ENCODE measurements at places on chromosomes 6 and 20.

DNA sequence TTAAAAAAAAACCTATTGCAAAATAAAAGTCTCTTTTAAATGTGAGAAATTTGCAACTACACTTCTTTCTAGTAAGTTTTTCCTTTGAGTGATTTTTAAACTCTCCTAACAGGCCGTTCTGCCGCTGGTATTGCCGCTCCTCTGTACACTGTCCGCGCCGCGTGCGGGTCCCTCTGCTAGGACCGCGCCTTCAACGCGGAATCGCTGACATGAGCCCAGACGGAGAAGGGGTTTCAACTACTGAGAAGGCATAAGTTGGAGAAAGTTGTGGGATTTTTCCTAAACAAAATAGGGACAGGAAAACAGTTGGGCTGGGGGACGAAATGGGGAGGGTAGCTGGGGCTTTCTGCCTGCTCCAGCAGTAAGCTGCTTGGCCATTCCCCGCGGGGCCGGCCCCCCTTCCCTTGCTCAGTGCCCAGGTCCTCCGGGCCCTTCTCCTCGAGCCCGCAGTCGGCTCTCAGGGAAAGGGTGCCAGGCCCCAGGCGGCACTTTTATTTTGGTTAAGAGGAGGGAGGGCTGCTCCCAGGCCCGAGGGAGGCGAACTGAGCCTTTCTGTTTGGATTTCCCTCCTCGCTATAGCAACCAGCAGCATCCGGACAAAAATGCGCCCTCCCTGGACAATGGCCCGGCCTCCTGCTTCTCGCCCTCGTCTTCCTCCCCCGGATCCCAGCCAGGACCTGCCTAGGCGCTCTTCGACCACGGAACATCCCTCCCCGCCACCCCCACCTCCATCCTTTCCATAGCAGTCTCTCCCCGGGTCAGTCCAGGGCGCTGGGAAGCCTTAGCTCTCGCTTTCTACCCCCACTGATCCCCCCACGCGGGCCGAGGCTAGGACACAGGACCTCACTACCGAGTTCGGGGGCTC is 6.8 kb upstream of the POU3F2 start:
- DNase-seq, result peak; percentile 84

DNA sequence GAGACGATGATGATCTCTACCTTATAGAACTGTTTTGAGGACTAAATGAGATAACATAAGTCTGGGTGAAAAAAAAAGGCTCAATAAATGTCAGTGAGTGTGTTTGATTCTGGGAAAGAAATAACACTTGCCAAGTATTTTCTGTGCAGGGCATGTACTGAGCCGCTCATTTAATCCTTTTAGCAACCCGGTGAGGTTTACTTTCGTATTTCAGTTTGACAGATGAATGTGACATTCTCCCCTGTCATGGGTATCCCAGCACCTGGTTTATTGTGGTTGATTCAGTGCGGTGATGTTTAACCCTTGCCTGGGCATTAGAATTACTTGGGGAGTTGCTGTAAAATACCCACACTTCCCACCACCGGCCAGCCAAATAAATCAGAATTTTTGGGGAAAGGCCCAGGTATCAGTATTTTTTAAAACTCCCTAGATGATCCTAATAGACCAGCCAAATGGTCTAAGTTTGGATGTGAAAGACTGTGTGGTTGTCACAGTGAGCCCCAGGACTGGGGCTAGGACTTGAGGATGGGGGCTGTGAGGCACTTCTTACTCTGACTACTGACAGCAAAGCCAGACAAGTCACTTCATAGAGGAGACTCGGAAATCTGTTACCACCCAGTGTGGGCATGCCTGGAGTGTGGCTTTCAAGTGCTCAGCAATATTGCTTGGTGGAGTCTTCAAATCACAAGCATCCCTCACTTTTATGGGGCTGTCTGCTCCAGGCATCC is 100.2 kb upstream of the KCNG1 start:
- DNase-seq, result no peak

GRCh38 chr6:13422681-13423221 is 64.6 kb downstream of the GFOD1 start:
- no peak for DNase-seq

- DNase-seq, result no peak
These were observed at the start of gene TAAR9 for GRCh38 chr6:132537977-132538376. Gene TAAR9 (plus strand): TSS chr6:132538277. CDS start chr6:132538290, 13 bp downstream.

DNA sequence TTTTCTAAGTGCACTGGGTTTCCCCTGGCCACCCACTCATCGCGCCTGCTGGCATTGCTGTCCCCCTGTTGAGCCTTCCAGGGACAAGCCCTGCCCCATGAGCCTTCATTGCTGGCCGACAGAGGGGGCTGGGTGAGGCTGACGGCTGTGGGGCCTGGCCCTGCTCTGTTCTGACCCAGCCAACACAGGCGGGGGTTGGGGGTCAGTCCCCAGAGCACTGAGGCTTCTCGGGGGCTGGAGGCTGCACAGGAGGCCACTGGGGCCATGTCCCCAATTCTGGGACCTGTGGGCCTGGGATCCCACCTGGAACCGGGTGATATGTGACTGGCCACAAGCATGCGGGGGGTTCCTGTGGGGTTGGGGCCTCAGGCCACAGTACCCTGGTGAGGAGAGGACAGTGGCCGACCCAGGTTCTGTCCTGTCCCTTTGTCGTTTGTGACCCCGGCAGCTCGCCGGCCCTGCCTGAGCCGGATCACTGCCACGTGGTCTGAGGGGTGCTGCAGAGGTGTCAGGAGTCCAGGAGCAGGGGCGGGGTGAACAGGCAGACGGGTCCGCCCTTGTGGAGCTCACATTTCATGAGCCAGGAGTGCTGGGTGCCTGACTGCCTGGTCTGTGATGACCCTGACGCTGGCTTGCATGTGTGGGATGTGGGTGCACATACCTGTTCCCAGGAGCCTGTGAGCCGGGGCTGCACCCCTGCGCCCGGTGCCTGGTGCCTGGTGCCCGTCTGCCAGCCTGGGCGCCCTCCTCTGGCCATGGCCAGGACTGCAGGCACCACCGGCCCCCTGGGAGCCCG is 2.1 kb upstream of the COL20A1 start:
- DNase-seq, result no peak

DNA sequence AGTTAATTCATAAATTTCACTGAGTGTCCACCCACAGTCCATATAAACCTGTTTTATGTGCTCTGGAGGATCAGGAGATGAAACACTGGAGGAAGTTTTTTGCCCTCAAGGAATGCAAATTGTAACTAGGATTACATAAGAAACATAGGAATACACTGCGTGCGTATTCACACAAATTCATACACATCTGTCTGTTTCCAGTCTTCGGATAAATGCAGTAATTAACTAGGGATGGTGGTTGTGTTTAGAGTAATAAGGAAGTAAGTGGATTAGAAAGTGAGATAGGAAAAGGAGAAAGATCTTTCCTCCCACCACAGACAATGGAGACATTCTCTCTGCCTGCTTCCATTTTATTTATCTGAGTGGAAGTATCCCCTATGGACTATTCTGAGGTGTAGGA is 35.7 kb upstream of the POPDC3 start:
- DNase-seq, result no peak

DNA sequence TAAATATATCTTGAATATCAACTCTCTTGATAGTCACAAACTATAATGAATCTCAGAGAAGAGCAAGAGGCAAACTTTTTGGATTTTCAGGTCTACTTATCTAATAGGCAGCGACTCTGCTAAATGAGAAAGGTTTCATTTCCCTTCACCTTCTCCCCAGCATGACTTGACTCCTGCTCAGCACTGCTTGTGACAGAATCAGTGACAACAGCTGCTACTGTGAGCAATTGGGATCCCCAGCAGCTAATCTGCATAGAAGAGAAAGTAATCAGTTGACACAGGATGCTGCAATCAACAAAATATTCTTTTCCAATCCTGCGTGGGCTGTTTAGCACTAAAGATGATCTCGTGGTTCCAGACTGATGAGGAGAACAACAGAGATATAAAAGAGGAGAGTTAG is 205.5 kb downstream of the MMUT start:
- DNase-seq, result no peak

- peak; percentile 64 for DNase-seq
These were observed 70.9 kb downstream of the HFE start for GRCh38 chr6:26158076-26158580.

- DNase-seq, result no peak
These were observed 26.0 kb upstream of the CRIP3 start for GRCh38 chr6:43334466-43335095.

GRCh38 chr20:10925767-10926166 is 252.0 kb upstream of the JAG1 start:
- DNase-seq, result no peak

DNA sequence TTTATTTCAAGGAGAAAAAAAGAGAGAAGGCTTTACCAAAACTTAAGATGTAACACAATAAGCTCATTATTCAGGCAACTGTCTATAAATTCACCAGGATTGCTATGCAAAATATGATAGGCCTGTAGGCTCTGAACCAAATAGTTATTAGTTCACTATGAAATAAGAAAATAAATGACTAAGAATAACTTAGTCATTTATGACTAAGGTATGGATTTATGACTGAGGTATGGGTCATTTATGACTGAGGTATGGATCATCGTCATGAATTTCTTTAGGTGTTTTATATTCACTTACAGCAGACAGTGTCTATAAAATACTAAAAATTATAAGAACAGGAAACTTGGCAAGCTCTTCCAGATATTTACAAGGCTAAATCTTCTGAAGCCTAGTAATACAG is 52.1 kb upstream of the SNX9 start:
- no peak for DNase-seq

DNA sequence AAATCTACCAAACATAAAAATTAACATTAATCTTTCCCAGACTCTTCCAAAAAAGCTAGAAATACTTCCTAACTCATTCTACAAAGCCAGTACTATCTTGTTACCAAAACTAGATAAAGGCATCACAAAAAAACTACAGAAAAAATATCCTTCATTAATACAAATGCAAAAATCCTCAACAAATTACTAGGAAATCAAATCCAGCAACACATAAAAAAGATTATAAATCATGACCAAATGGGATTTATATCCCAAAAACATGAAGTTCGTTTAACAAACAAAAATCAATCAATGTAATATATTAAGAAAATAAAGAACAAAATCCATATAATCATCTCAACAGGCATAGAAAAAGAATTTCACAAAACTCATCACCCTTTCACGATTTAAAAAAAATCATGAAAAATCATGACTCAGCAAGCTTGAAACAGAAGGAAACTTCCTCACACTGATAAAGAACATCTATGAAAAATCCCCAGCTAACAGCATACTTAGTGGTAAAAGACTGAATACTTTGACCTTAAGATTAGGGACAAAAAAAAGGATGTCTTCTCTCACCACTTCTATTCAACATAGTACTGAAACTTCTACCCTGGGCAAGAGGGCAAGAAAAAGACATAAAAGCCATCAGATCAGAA is 43.2 kb downstream of the RANBP9 start:
- DNase-seq, result no peak

- no peak for DNase-seq
These were observed 149.5 kb downstream of the BFSP1 start for GRCh38 chr20:17381724-17382123.

- no peak for DNase-seq
These were observed 35.1 kb downstream of the DSE start for GRCh38 chr6:116405652-116406356.

DNA sequence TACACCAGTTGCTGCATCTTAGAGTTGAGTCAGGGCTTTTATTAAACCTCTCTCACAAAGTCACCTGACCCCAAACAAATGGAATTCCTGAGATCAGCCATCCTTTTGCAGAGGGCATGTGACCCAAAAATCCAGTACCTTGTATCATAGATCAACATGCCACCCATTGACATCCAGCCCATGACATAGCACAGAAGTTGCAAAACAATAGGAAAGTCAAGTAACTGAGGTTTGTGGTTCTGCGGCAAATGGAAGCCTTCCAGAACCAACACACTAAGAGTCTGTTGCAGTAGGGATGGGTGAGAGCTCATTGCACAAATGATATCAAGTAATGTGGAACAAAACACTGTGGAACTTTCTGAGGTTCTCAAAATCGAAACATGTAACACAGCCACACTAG is 111.2 kb downstream of the PDE7B start:
- DNase-seq, result no peak

- DNase-seq, result no peak
These were observed 100.3 kb upstream of the MPC1 start for GRCh38 chr6:166483026-166483425.

GRCh38 chr6:123589317-123589716 is 47.4 kb downstream of the TRDN start:
- no peak for DNase-seq

GRCh38 chr6:120279466-120280167 is 930.1 kb upstream of the MAN1A1 start:
- DNase-seq, result peak; percentile 1

- no peak for DNase-seq
These were observed 33.8 kb downstream of the TBC1D7 start for GRCh38 chr6:13294499-13295069.

GRCh38 chr6:5066456-5067093 is 18.6 kb upstream of the PPP1R3G start:
- no peak for DNase-seq

DNA sequence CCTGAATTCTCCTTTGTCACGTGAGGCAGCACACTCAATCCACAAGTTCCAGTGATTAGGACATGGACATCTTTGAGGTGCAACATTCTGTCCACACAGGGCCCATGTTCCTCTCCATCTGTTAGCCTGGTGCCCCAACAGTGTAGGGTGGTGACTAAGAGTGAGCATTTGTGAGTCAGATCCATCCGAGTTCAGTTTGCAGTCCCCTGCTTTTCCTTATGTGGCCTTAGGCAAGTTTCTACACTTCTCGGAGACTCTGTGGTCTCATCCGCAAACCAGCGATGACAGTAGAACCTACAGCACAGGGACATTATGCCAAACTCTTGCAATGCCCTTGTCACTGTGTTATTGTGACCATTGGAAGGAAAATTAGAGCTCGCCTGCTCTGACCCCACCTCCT is 178.7 kb upstream of the CDH4 start:
- no peak for DNase-seq

DNA sequence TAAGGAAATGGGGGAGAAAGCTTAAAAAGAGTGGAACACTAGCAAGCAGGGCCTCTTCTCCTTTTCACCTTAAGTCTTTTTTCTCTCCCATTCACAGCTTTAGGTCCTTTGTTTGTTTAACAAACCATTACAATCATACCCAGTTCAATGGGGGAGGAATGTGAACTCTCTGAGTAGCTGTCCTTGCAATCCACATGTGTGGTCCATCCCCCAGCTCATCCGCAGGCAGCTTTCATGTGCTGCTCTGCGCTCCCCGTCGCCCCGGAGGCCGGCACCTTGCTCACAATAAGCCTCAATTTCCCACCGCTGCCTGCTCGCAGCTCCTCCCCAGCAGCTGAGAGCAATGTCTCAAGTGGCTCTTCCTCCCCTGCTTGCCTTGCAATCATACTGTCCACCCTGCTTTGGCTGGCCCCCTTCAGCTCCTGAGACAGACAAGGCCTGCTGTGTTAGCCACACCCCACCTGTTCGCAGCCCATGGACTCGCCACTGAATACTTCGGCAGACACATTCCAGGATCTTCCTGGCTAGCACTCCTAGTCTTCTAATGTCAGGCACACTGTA is 49.1 kb downstream of the PLAGL1 start:
- DNase-seq, result no peak

GRCh38 chr6:42841844-42842584 is 37.4 kb upstream of the RPL7L1 start:
- DNase-seq, result no peak

GRCh38 chr6:164247106-164247505 is 832.6 kb downstream of the QKI start:
- DNase-seq, result peak; percentile 27

- DNase-seq, result no peak
These were observed 33.0 kb upstream of the POU5F1 start for GRCh38 chr6:31203345-31203979.
